ENCODE measurements at places on chromosomes 13 and 19.

DNA sequence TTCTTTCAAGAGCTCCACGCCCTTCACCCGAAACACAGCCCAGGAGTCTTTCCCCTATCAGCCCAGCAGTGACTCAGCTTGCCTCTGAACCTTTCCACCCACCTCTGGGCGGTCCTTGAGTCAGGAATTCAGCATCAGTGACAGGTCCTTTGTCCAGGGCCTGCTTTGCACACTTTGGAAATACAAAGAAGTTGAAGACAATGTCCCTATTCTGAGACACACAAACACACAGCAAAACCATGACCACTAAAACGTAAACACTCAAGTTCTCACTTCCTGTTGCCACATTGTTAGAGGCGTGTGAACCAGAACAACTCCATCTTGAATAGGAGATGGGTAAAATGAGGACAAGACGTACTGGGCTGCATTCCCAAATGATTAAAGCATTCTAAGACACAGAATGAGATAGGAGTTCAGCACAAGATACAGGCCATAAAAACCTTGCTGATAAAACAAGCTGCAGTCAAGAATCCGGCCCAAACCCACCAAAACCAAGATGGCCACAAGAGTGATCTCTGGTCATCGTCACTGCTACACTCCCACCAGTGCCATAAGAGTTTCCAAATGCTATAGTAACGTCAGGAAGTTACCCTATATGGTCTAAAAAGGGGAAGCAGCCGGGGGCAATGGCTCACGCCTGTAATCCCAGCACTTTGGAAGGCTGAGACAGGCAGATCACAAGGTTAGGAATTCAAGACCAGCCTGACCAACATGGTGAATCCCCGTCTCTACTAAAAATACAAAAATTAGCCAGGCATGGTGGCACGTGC lies 49.2 kb upstream of the ATP12A start:
- no peak for DNase-seq

- no peak for DNase-seq
Observed at GRCh38 chr13:107842562-107843180, 372.7 kb downstream of the LIG4 start.

- DNase-seq = no peak
Observed at GRCh38 chr13:67013709-67014108, 216.4 kb downstream of the PCDH9 start.

- DNase-seq = no peak
Observed at GRCh38 chr13:72303941-72304746, 423.3 kb downstream of the MZT1 start.

DNA sequence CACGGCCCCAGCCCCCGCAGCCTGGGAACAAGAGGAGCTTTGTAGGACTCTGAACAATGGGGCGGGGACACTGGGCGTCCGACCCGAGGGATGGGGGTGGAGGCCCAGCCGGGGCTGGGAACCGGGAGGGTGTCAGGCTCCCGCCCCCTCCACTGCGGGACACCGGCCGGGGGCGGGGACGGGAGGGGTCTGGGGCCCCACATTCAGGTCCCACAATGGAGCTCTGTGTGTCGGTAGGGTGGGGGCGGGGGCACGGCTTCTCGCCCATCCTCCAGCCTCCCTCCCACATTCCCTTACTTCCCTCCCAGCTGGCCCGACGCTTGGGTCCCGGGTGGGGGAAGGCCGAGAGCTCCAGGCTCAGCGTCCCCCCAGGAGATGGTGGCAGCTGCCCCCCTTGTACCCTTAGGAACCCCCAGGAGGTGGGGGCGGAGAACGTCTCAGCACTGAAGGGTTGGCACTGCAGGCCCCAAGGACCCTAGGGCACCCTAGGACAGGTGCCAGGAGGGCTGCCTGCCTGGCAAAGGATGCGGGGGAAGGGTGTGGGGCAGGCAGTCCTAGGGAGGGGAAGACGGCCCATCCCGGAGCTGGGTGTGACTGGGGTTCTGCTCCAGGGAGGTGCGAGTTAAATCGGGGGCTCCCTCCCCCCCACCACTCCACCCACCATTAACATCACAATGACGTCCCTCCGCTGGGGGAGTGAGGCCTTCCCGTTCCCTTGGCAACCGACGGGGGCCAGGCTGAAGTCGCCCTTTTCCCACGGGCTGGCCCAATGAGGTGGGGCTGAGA lies 5.3 kb downstream of the TTYH1 start:
- DNase-seq = no peak

DNA sequence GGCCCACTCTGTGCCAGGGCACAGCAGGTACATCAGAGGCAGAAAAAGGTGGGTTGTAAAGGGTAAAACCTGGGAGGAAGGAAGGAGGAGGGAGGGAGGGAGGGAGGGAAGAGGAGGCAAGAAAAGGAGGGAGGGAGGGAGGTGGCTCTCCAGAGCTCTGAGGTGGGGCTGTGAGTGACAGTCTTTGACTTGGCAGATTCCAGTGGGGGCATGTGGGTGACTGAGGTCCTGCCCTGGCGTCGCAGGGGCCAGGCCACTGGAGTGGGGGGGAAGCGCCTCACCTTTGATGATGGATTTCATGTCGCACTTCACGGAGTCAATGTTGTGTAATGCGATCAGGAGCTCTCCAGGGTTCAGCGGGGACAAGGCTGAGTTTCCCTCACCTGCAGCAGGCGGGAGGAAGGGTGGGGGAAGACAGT lies 6.0 kb upstream of the RSPH6A start:
- no peak for DNase-seq

GRCh38 chr19:1566392-1567115 lies 1.6 kb downstream of the MEX3D start:
- DNase-seq = no peak

GRCh38 chr19:48498595-48499311 lies 12.9 kb downstream of the LMTK3 start:
- no peak for DNase-seq

DNA sequence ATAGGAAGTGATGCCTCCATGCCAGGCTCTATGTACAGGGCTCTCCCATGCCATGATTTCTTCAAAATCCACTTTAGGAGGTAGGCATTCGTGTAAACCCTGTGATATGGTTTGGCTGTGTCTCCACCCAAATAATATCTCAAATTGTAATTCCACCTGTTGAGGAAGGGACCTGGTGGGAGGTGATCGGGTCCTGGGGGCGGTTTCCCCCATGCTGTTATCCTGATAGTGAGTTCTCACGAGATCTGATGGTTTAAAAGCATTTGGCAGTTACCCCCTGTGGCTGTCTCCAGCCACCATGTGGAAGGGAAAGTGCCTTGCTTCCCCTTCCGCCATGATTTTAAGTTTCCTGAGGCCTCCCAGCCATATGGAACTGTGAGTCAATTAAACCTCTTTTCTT lies 8.1 kb downstream of the SARS2 start:
- DNase-seq = no peak

GRCh38 chr19:30403203-30403985 lies 31.2 kb downstream of the ZNF536 start:
- no peak for DNase-seq

- no peak for DNase-seq
Observed at GRCh38 chr13:18943273-18943672, 238.4 kb downstream of the TUBA3C start.

- DNase-seq = no peak
Observed at GRCh38 chr13:73879346-73880015, 254.7 kb downstream of the KLF12 start.

GRCh38 chr19:4455719-4456475 lies 1.7 kb downstream of the UBXN6 start:
- no peak for DNase-seq

GRCh38 chr13:20826843-20827560 lies 53.2 kb upstream of the EEF1AKMT1 start:
- DNase-seq = no peak

- DNase-seq = no peak
Observed at GRCh38 chr19:50567882-50568727, at the start of gene LRRC4B. TSS of gene LRRC4B (minus strand) at chr19:50568435. CDS start at chr19:50548838, 19,597 bp downstream.

GRCh38 chr13:86856991-86857390 lies 814.2 kb upstream of the SLITRK5 start:
- no peak for DNase-seq

- no peak for DNase-seq
Observed at GRCh38 chr19:49475995-49476880, 2.2 kb downstream of the FLT3LG start.

DNA sequence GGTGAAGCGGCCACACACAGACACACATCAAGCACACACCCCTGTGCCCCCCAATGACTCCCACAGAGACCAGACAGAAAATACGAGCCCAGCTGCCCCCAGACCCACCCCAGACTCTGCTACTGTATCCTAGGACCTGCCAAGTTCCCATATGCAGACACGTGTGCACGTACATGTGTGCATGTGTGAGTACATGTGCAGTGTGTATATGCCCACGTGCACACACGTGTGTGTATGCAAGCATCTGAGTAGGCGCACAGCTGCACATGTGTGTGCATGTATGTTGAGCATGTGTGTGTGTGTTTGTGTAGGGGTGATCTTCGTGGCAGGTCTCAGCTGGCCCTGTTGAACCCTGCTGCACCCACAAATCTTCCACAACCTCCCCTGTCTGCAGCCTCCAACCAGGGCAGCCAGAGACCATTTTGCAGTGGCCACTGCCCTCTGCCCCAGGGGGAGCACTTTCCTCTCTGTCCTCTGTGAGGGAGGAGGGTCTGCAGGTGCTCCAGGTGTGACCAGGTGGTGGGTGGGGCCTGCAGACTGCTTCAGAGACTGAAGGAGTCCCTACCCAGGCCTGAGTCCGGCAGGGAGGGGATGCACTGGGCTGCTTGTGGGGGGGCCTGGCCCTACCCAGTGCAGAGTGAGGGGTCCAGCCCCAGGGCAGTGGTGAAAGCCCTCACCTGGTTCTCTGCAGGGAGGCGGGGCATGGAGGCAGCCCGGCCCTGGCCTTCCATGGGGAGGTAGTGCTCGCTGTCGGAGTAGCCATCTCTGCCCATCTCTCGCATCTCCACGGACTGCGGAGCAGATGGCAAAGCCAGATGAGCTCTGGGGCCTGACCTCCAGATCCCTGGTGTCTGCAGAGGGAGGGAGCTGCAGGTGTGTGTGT lies 61.5 kb downstream of the IER2 start:
- DNase-seq = no peak

DNA sequence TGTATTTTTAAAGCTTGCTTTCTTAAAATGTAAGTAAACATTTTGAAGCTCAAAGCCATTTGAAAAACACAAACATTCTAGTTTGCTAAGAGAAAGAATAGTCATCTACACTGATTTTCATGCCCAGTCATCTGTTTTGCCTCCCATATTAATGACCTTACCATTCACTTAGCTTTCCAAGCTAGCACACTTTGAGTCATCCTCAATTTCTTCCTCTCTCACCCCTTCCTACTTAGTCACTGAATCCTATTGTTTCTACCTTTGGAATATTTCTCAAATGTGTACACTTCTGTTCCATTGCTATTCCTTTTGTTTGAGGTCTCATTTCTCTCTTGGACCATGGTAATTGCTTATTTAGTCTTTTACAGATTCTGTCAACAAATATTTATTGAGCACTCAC lies 7.3 kb upstream of the HS6ST3 start:
- no peak for DNase-seq

DNA sequence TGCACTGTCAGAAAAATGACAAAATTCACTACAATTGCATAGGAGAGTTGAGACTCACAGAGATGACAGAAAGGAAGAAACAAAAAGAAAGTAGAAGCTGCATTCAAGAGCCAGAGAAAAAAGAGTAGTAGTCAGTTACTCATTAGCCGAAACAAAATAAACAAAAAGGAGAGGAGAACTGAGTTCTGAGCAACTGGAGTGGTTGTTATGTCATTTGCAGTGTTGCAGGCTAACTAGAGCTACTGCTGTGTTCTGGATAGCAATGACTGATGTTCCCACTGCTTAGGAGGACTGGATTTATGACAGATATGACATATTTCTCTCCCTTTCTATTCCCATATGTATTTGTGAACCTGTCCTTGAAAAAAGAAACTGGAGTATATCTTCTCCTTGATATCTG lies 482.6 kb downstream of the RFC3 start:
- DNase-seq = no peak

- no peak for DNase-seq
Observed at GRCh38 chr13:98344392-98344791, 167.3 kb upstream of the RNF113B start.

DNA sequence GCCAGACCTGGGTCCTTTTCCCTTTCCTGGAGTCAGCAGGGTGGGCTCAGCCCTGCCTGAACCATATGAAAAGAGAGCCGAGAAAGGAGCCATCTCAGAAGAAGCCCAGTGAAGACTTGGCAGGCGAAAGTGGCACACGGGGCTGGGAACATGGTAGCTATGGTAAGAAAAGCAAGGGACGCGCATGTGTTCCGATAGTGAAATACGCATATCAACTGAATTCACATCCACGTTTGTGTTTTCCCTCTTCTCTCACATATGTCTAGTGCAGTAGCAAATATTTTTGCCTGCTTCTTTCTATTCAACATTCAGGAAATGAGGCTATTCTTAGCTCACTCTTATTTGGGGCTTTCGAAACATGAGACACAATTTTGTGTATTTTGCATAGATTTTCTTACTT lies 54.1 kb upstream of the PEG3 start:
- DNase-seq = no peak

DNA sequence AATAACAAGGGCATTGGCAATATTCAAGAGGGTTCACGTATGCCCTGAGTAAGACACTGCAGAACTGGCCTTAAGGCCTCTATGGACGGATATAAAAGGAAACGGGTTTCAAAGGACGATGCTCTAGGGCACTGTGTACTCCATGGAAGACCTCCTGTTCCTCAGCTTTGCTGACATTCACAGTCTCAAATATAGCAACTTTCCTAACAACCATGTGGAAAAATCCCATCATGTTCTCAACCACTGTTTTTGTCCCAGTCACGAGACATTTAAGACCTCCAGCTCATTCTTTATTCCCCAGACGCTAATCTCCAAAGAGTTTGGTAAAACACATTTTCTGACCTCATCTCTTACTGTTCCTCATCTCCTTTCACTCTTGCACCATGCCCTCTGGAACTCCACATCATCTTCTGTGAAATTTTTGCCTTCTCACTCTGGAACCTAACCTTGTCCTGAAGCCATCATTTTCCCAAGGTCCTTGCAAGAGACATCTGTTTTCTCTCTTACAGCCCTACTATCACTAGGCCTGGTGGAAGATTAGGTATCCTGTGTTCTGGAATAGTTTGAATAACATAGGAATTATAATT lies 37.6 kb downstream of the SPRY2 start:
- no peak for DNase-seq

DNA sequence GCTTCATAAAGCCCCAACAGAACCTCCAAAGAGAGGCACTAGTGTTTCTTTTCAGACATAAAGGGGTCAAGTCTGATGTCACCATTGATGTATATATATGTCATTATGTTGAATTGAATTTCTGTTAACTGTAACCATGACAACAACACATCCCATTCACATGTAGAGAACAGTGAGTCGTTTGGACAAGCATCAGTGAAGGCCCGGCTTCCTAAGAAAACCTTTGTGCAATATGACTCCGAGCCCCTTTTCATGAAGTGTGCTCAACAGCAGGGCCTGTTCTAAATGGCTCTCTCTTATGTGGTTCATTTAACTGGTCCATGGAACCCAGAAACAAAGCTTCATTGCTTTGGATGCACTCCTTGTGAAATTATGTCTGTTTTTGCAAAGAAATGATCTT lies 67.2 kb upstream of the UBL3 start:
- no peak for DNase-seq

DNA sequence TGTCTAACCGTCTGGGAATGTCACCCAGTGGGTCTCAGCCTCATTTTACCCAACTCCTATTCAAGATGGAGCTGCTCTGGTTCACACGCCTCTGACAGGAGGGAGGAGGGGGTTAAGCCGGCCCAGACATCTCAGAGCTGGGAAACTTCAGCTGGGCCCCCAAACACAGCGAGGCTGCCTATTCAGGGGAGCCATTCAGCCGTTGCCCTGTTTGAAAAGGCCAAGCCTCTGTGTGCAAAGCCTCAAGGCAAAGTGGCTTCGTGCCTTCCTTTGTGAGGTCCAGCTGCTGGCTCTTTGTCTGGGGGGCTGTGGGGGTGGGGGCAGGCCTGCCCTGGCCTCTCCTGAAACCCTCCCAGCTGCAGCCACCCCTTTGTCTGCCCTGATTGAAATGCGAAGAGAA lies 147.4 kb downstream of the PTPRS start:
- no peak for DNase-seq
